ENCODE measurements at places on chromosomes 13 and 19.

GRCh38 chr13:73960474-73960873 is 173.7 kb downstream of the KLF12 start:
- no peak for DNase-seq

DNA sequence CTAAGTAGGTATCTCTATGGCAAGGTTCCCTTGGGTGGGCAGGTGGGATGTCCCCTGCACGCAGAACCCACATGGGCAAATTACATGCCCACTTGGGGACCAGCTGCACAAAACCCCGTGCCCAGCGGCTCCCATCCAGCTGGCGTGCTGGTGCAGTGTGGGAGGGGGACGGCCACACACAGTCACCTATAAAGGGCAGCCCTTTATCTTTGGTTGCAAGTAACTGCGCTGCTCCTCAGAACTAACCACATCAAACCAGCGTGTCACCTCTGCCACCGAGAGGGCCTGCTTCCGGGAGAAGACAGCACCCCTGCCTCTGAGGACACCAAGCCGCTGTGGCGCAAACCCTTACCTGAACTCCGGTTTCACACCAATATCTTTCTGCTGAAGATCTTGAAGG is 32.2 kb downstream of the ANKRD27 start:
- peak; percentile 65 for DNase-seq

DNA sequence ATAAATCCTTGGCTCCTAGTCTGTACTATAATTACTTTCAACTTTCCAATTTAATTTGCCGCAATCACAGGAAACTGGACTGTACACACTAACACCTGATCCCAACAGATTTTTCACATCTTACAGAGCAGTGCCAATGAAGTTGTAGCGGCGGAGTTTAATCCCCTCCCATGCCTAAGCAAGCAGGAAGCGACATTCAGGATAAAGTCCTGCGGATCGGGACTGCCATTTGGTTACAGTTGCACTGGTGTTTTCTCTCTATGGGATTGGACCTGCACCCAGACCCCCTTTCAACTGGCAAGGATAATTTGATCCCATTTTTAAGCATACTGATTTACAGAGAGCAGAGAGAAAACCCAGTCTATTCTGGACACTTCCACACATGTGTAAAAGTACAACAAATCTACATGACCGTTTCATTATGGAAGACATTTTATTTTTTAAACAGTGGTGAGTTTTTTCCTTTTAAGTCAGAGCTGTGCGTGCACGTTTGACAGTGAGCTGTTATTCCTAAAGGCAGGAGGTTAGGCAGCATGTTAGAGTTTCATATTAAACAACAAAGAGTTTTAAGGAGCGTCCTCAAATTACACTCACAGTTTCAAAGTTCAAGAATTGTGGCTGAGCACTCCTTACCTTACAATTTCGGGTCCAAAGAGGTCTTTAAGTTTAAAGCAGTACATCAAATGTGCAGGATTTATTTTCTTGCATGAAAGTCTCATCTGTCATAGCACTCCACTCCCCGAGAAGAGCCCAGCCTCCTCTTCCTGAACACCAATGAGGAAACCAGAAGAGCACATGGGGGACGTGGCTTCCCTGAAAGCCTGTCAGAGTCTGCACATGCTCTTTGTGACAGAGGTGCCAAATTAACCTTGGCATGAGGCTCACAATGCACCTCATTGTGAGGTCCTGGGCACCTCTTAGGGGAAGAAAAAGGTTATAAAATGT is 141.6 kb upstream of the RFC3 start:
- no peak for DNase-seq

DNA sequence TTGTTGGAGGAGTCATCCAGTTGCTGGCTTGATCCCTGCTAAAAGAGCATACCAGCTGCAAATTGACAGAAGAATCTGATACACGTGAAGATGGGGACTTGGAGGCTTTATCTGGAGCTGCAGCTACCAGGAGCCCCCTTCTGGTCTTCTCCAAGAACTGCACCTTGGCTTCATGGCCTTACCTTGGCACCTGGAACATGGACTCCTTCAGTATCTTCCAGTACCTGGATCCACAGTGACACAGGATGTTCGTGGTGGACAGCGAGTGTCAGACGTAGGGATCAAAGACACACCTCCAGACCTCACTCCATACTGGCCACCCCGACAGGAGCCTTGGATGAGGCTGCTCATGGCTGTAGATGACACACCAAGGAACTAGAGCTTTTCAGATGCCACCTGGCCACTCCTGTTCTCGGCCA is 9.9 kb upstream of the ACSBG2 start:
- peak; percentile 51 for DNase-seq

DNA sequence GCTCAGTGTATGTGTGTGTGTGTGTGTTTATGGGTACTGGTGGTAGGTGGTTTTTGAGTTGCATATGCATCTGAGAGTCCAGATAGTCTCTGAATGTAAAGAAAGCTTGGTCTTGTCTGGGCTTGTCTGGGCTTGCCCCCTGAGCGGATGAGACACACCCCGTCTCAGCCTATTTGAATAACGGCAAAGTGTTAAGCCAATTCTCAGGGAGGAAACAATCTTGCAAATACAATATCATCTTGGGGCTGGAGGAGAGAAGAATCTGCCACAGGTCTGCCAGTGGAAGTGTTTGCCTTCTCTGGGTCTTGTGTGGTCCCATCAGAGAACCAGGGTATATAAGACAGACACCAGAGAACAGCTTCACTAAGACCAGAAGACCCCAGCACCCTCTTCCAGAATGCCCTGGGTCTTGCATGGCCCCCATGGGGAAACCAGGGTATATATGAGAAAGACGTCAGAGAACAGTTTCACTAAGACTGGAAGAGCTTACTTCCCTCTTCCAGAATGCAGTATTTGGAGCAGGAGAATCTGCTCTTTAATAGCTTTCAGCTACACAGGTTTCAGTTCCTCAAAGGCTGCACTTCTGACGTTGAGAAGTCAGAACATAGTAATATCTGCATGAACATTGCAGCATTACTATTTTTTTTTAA is 13.3 kb downstream of the CD70 start:
- no peak for DNase-seq

DNA sequence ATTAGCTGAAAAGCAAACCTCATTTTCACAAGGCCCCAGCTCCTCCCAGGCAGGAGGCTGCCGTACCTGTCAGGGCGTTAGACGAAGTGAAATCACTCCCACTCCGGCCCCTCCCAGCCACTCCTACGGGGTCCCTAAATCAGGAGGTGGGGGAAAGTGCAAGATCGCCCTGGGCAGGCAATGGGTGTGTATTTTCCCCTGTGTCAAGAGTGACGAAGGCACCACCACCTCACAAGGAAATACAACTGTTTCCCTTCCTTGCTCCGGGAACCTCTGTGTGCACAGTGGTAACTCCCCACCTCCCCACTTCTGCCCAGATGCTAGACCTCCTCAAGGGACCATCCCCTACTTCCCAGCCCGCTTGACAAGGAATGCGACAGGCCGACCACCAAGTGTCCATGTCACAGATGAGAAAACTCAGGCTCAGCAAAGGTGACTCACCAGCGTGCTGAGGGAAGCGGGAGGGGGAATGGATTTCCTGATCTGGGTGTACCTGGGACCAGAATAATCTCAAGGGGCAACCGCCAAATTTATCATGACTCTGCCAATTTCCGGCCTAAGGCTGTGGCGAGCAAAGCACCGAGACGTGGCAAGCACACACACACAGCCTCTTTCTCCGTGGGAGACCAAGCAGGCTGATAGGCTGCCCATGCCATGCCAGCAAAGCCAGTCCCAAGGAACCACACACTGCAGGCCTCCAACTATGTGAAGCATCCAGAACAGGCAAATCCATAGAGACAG is 7.3 kb downstream of the PPP6R1 start:
- DNase-seq, result peak; percentile 51

GRCh38 chr19:39070888-39071287 is 13.3 kb upstream of the ACP7 start:
- DNase-seq, result no peak
